Left ventricle myocardium superior (tissue), 1 donor: ENCODE measurements at places on chromosomes 1 and 21. TPM values are rescaled to one million over a fixed set of nuclear protein-coding genes. Genes with fewer than 3 reads are reported as not detected.

Gene S100A2
- 1.9 TPM for total RNA-seq

Gene DISP1
- total RNA-seq = 6.4 TPM

Gene KRTAP13-2
- total RNA-seq = not detected

Gene SIK1
- total RNA-seq = 8.0 TPM

Gene EDARADD
- 3.0 TPM for total RNA-seq

Gene CFHR1
- total RNA-seq = not detected

Gene NUF2
- total RNA-seq = 0.77 TPM

- DNase-seq = no peak
Measured at GRCh38 chr1:94596260-94596659, 54.7 kb upstream of the F3 start.

DNA sequence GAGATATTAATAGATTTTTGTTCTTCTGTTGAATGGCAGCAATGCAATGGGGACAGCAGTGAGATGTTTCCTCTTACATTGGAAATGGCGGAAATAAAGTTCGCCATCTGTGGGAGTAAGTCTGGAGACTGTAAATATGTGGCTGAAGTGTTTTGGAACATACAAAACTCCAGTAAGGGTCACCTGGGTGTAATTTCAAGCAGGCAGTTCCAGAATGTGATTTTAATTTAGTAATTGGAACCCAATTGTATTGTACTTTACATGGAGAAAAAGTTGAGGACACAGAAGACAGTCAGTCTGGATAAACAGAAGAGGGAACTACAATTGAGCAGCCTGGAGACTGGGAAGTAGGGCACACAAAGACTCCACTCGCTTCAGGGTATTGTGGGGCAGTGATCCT lies 108.6 kb downstream of the NTMT2 start:
- no peak for DNase-seq

- DNase-seq = no peak
Measured at GRCh38 chr1:3018576-3018975, 2.7 kb upstream of the ACTRT2 start.

DNA sequence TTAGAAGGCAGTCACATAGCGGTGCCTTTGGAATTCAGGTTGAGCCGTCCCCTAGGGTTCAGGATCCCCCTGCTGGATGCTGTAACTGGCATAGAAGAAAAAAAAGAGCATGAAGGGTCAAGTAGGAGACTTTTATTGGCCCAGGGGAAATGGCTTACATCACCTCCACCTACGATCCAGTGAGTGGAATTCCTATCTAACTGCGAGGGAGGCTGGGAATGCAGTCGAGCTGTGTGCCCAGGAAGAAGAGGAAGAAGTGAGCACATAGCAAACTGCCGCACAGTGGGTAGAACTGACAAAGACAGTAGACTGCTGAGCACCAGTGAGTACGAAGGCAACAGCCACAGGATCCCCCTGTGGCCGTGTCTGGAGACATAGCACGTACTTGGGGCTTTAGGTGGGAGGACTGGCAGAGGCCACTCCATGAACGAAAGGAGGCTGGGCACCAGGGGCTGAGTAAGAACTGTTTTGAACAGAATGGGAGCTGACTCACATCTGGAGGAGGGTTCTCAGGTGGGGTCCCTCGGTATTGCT lies 79.2 kb downstream of the RNF220 start:
- DNase-seq = peak; percentile 38

DNA sequence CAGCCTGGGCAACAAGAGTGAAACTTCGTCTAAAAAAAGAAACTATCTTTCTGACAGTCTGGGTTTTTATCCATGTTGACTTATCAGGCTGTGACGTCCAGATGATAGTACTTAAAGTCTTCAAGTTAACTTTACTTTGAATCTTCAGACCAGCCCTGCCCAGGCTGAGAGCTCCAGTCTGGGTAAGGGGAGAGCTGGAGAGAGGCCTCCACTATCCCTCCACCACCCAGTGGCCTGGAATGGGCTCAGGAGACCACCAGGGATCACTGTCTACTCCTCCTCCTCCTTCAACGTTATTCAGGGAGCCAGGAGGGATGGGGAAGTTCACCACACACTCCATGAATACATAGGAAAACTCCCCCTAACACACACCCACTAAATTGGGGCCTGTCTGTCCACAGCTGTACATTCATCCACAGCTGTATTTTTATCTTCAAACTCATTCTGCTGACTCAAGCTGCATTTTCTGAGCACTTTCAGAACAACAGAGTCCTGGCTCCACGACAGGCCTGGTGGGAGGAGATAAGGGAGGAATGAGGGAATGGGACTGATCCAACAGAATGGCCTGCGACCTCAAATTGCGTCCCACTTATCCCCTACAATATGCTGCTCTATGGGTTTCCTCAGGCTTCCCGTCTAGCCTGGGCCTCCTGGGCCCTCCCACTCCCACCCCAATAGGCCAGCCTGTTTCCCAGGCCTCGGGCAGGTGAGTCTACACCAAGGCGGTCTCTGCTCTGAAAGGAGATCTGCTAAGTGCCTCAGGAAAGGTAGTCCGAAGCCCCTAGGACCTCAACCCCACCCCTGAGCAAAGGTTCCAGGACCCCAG lies 1.8 kb downstream of the SLC45A3 start:
- DNase-seq = peak; percentile 56
